DMS53 (cell line): ENCODE measurements at places on chromosomes 1 and 21.

GRCh38 chr1:248793592-248793991 lies 32.1 kb downstream of the SH3BP5L start:
- DNase-seq, result no peak

- DNase-seq, result no peak
Measured at GRCh38 chr21:20701235-20701634, 297.0 kb upstream of the NCAM2 start.

DNA sequence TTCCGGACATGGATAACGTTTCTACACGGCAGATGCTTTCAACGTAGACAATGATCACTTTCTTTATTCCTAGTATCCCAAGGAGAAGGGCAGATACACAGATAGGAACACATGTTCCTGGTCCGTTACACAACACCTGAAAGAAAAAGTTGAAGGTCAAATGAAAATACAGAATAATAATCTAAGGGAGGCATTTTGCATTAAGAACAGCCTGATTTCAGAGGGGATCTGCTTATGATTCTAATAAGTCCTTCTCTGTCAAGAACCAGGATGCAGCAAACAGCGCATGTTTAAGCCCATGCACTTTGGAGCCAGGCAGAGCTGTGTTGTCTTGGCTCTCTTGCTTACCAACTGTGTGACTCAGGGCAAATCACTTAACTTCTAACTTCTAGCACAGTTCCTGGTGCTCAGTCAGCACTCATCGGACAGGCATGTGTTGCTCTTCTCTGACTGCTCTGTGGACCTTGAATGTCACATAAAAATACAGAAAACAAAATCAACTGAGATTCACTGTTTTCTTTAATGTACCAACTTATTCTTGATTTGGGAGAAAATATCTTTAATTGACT lies 56.3 kb upstream of the CNN3 start:
- peak; percentile 19 for DNase-seq

DNA sequence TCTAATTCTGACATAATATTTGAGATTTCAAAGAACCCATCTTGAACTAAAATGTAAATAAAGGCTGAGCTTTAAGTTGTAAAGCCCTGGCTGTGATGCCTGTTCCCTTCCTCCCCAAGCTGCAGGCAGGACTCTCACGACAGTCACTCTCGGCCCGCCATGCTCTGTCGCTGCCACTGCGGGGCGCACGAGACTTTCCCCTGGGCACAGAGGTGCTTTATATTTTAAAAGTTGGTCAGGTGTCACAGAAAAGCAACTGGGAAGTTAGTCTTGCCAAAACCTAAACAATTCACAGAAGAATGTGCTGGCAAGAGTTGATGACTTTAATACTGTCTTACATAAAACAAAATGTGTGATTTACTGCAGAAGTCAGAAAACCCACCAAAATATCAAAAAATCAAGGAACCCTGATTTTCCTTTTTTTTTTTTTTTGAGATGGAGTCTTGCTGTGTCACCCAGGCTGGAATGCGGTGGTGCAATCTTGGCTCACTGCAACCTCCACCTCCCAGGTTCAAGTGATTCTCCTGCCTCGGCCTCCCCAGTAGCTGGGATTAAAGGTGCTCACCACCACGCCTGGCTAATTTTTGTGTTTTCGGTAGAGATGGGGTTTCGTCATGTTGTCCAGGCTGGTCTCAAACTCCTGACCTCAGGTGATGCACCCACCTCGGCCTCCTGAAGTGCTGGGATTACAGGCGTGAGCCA lies 10.7 kb downstream of the LRRC47 start:
- DNase-seq, result peak; percentile 68

DNA sequence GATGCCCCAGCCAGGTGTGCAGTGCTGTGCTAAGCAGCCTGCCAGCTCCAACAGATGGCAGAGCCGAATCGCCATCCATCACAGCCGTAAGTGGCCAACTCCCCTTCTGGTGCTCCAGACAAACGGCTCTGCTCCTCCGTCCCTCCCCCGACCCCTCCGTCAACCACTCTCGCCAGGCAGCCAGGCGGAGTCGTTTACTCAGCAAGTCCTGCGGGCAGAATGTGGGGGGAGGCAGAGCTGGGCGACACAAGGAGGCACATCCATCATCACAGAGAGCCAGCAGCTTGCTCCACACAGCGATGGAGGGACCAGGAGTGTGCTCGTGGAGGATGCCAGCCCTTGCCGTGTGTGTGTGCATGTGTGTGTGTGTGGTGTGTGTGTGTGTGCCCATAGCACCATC lies 206.6 kb upstream of the GRIK3 start:
- DNase-seq, result no peak

DNA sequence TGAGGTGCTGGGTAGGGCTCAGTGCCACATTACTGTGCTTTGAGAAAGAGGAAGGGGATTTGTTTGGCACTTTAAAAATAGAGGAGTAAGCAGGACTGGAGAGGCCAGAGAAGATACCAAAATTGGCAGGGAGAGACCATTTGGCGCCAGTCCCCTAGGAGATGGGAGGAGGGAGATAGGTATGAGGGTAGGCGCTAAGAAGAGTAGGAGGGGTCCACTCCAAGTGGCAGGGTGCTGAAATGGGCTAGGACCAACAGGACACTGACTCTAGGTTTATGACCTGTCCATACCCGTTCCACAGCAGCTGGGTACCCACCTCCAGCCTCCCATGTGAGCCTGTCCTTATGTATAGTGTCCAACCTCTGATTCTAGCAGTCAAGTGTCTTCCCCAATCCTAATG lies 1.0 kb upstream of the CRTC2 start:
- DNase-seq, result no peak

- peak; percentile 72 for DNase-seq
Measured at GRCh38 chr1:166164995-166165660, 1.7 kb downstream of the FAM78B start.

DNA sequence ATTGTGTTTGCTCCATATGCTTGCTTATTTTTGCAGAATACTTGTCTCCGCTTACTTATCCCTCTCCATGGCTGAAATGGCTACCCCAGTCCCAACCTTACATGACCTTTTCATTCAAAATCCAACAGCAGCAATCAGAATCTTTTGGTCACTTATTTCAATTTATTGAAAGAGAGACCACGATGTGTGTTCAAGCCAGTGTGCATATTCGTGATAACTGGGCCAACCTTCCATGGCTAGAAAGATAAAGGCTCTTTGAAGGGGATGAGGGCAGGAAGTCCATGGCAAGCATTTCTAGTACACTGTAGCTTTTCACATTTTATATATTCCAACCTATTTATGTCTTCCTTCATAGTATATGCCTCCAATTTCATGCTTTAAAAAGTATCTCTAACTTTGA lies 23.1 kb downstream of the HSD11B1 start:
- no peak for DNase-seq

- no peak for DNase-seq
Measured at GRCh38 chr1:53134042-53134485, 8.4 kb downstream of the SLC1A7 start.
